ENCODE measurements at places on chromosomes 13 and 19.

DNA sequence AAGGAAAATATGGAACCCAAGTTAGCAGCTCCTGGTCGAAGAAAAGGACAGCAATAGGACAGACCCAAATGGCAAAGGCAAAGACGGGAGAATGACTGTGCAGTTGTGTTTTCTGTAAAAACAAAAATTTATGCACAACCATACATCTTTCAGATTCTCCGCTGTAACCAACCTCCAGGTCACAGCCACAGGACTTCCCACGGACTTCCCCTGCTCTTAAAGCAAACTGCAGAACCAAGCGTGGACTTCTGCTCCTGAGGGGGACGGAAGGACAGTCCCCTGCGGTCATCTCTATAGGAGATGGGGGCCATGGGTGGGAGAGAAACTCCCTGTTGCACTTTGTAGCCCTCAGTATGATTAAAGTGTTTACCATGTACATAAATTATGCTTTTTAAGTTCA, 2.5 kb downstream of the GRTP1 start:
- no peak for DNase-seq

- DNase-seq = no peak
Observed at GRCh38 chr13:53311561-53311960, 282.9 kb downstream of the OLFM4 start.

GRCh38 chr13:86882835-86883234, 788.3 kb upstream of the SLITRK5 start:
- DNase-seq = no peak

DNA sequence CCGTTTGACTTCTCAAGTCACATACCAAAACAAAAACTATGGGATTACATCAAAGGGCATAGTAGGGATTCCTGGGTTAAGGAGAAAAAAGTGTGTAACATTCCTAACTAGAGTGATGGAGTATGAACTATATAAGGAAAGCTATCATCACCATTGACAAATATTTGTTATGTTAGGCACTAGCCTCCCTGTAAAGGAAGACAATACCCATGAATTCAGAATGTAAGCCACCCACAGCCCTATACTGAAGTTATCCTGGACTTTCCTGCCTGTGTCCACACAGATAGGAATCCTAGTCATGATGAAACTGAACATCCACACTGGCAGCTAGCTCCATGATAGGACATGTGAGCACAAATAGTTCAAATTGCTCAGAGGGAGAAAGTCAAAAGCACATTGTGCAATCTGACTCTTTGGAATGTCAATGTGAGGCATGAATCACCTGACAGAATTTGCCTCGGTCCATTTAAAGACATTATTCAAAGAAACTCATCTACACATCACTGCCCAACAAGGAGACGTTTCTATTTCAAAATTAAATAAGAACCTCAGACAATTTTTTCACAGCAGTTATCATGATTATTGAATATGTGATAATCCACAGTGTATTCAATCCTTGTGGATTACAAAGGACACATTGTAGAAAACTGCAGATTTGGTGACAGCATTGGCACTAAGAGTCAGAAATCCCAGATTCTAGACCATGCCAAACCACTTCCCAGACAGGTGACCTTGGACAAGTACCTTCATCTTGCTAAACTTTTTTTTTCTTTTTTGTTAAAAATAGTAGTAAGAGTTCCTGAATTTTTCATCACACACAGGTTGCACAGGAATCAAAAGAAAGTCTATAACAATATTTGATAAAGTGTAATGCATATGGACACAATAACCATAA, 529.3 kb downstream of the IRS2 start:
- DNase-seq = no peak

- no peak for DNase-seq
Observed at GRCh38 chr19:4638317-4638716, 999 bp upstream of the TNFAIP8L1 start.

GRCh38 chr13:80462037-80462436, 121.1 kb upstream of the SPRY2 start:
- DNase-seq = no peak

DNA sequence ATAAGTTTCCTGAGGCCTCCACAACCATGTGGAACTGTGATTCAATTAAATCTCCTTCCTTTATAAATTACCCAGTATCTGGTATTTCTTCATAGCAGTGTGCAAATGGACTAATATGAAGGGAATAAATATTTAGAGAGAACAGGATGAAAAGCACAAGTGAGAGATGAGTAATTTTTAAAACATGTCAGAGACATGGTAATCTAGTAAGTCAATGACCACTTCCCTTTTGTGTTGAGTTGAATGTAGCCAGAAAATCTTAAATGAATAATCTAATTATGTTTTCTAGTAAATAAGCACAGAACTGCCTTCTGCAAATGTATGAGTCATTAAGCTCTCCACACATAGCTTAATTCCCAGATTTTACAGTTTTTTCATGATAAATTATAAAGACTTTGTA, 524.1 kb upstream of the SLITRK5 start:
- no peak for DNase-seq

- no peak for DNase-seq
Observed at GRCh38 chr13:63700350-63700749, 2284.7 kb upstream of the PCDH20 start.

- no peak for DNase-seq
Observed at GRCh38 chr13:111577956-111578605, 257.6 kb downstream of the TEX29 start.

DNA sequence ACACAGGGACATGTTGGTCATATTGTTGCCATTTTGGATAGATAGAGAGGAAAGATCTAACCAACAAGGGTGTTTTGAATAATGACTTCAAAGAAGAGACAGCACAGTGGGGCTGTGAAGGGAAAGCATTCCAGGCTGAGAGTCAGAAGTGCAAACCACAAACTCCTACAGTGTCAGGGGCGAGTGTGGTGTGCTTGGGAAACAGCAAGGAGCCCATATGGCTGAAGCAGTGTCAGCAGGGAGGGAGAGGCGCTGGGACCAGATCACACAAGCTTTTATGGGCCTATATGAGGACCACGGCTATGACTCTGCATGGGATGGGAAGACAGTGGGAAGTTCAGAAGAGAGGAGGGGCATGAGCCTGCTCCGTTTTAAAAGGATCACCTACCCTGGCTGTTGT, 166.4 kb downstream of the MYO16 start:
- no peak for DNase-seq

DNA sequence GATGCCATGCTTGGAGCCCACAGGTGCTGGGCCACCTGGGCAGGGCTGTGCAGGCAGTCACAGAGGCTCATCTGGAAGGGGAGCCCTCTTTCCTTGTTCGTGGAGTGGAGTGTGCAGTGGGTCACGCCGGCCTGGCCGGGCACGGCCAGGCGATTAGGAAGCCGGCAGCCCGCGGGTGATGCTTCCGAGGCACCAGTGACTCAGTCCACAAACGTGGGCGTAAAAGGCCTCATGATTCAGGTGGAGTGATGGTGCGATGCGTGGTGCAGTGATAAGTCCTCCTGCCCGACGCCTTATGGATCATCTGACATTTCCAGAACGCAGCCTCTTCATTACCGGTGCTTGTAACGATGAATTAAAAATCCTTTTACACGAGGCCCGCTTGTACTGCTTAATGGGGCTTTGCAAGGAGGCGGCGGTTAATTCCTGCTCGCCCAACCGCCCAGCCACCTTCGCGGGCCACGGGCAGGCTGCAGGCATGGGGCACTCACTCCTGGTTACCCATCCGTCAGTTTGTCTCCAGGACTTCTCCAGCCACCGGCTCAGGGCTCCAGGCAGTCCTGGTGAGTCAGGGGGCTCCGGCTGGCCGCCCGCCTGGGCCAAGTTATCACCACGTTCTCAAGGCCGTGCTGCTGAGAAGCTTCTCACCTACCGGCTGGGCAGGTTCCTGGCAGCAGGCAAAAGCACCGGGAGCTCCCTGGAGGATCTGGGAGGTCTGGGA, 172.4 kb downstream of the KDM4B start:
- DNase-seq = no peak

DNA sequence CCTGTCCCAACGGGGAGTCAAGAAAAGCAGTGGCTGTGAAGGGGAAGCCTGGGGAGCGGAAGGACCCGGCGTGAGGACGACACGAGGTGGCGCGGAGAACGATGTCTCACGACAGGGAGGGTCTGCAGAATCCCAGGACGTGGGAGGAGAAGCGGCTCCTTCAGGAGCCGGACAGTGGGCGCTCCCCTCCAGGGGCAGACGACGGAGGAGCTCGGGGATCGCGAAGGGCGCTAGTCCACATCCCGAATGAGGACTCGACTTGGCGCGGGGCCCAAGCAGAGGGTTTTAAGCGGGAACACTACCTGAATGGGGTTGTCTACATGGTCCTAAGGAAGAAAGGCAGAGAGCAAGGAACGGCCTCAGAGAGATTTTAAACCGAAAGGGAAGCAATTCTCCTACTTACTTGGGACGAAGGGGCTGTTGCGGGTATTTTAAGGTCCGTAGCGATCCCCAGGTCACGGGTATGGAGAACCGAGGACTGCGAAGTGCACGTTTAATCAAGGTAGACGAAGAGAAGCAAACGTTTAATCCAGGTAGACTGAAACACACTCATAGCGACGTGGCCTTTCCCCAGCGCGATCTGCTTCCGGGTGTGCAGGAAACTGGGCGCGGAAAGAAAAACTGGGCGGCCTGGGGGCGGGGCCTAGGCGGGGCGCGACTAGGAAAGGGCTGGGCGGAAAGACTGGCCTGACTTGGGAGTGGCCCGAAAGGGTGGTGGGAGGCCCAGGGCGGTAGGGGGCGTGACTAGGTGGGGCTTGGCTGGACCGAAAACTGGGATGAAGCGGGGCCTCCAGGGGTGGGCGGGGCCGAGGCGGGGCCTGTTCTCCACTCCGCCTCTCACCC, at the start of gene ZNF841:
Gene ZNF841, minus strand, starts transcription at position 594 of the 843 bp plus-strand sequence. CDS start 10,964 bp downstream, outside the sequence.
- peak; percentile 82 for DNase-seq

GRCh38 chr13:24687611-24688010, 7.4 kb downstream of the ATP12A start:
- no peak for DNase-seq

GRCh38 chr13:65339241-65339640, 1890.9 kb downstream of the PCDH9 start:
- no peak for DNase-seq

GRCh38 chr13:37729876-37730275, 131.3 kb upstream of the POSTN start:
- DNase-seq = no peak

- DNase-seq = no peak
Observed at GRCh38 chr13:113623491-113624234, 34.3 kb downstream of the ATP4B start.

- no peak for DNase-seq
Observed at GRCh38 chr19:47152205-47152604, 21.6 kb downstream of the SAE1 start.
